ENCODE measurements at places on chromosomes 1 and 21.

GRCh38 chr21:41774467-41775148 is 7.8 kb upstream of the RIPK4 start:
- DNase-seq = no peak

GRCh38 chr1:116966791-116967190 is 34.8 kb upstream of the CD101 start:
- DNase-seq = no peak

DNA sequence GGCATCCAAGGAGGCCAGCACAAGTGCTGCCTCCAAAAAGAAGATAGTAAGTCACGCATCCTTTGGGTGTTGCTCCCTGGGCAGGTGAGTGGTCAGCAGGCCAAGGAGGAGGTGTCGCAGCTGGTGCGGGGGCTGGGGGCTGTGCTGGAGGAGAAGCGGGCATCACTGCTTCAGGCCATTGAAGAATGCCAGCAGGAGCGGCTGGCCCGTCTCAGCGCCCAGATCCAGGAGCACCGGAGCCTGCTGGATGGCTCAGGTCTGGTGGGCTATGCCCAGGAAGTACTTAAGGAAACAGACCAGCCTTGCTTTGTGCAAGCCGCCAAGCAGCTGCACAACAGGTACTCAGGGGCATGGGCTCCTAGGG is 4.3 kb downstream of the TRIM46 start:
- DNase-seq = no peak

- DNase-seq = no peak
Measured at GRCh38 chr1:6783936-6784559, 1.2 kb upstream of the CAMTA1 start.

GRCh38 chr1:84715342-84716019 is 25.2 kb upstream of the SSX2IP start:
- no peak for DNase-seq

GRCh38 chr1:61395146-61395800 is 312.9 kb downstream of the NFIA start:
- DNase-seq = no peak

- no peak for DNase-seq
Measured at GRCh38 chr21:42413093-42413492, 9.4 kb downstream of the UBASH3A start.

DNA sequence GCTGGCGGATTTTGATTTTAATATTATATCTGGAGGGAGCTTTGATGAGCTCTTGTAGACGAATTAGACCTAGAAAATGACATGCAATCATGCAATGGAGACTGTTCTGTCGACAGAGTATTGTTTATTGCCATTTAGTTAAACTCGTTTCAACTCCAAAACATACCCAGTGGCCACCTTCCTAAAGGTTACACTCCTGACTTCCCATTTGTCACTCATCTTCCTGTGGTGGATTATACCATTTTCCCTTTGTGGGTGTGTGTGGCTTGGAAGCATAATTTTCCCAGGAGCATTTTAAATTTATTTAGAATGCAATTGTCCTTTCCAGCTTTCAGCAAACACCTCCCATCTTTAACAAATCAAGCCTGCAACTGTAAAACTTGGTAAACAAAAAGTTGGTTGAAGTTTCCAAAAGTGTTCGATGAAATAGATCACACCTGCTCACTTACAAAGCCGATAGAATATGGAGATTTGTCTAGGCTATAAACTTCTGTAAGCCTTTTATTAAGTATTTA is 266.6 kb downstream of the GRIK1 start:
- no peak for DNase-seq

DNA sequence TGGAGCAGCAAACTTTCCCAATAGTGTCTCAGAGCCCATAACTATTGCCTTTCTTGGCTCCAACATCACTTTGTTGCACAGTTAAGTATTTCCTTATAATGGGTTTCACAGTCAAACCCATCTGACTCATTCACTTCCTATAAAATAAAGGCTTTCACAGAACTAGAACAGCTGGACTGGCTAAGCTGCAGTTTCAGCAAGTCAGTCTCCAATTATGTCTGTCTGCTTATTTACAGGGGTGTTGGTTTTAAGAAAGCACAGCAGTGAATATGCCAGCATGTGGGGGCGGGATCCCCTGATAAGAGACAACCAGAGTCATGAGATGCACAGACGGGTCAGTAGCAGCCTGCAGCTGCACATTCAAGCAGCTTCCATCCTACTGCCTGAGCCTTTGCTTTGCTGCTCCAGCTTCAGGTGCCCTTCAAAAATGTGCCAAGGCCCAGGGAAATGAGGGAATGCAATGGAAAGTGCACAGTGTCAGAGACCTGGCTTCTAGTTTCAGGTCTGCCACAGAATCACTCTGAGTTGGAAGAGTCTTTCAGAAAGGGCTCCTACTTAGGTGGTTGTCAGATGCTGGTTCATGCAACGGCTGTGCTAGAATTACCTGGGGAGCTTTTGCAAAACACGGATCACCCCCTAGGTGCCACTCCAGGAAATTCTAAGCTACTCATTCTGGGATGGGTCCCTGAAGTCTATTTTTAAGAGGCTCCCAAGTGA is 24.8 kb downstream of the RNF19B start:
- no peak for DNase-seq

- no peak for DNase-seq
Measured at GRCh38 chr1:34406377-34406776, 229.7 kb downstream of the C1orf94 start.
